Bladder microvascular endothelial cell (primary cell): ENCODE measurements at places on chromosomes 5 and 9. TPM values are rescaled to one million over a fixed set of nuclear protein-coding genes. Genes with fewer than 3 reads are reported as not detected.

Gene FGFR4
- total RNA-seq: 1.3 and 3.6 TPM in 2 replicates

Gene PCDH12
- 22.0 and 35.0 TPM in 2 replicates for total RNA-seq

Gene RNF208
- total RNA-seq: 0.16 and 0.31 TPM in 2 replicates

Gene NOXA1
- total RNA-seq: 0.97 and 2.1 TPM in 2 replicates

Gene ADRB2
- 2.9 and 9.4 TPM in 2 replicates for total RNA-seq

Gene C1QTNF3
- 0.65 and 1.4 TPM in 2 replicates for total RNA-seq

Gene SOX30
- not detected in 2 replicates for total RNA-seq

Gene ZNF608
- total RNA-seq: 7.3 and 13.0 TPM in 2 replicates

Gene LMX1B
- not detected in 2 replicates for total RNA-seq

Gene GALNT12
- total RNA-seq: 0.13 and 0.32 TPM in 2 replicates
